ENCODE measurements at places on chromosomes 5 and 9.

DNA sequence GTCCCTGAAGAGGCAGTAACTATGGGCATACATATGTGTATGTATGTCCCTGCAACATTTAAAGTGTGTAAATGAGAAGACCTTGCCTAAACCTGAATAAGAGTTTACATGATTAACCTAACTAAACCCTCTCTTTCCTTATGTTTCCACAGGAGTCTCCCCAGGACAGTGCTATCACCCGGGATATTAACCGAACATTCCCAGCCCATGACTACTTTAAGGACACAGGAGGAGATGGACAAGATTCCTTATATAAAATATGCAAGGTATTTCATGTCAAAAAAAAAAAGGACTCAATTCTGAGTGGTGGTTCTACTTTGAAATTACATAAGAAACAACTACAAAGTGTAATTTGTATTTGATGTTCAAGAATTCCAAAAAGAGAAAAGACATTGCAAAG, 31.7 kb downstream of the GPR21 start:
- no peak for DNase-seq

GRCh38 chr9:100375658-100376057, 22.9 kb upstream of the TEX10 start:
- DNase-seq = no peak

- DNase-seq = no peak
These were observed 5.8 kb upstream of the CRHBP start for GRCh38 chr5:76947082-76947503.

DNA sequence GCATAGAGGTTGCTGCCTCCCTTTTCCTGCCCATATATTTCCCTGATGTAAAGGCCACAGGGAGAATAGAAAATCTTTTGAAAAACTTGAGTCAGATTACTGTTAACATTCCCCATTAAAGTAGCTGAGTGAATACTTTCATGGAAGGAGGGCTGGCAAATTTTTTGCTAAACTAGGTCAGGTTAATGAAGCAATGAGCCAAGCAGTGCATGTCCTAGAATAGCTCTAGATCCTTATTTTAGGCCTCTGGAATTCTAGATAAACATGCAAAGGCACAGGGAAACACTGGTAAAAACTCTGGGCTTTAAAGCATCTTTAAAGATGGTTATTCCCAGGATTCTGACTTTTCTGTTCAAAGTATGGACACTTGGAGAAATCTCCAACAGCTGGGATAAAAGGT, 27.9 kb downstream of the TTC1 start:
- no peak for DNase-seq

DNA sequence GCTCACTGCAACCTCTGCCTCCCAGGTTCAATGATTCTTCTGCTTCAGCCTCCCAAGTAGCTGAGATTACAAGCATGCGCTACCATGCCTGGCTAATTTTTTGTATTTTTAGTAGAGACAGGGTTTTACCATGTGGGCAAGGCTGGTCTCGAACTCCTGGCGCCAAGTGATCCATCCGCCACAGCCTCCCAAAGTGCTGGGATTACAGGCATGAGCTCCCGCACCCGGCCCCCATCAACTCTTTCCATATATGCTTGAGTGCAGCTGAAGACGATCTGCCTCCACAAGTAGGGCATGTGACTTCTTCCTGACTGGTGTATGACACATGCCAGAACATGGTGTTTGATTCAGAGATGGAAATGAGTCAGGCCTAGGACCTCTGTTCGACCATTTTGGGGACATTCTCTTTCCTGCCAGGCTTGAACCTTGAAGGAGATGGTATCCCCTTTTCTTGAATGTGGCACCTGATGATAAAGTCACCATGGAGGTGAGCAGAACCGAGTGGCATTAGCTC, 7.5 kb upstream of the CNOT6 start:
- DNase-seq = no peak

DNA sequence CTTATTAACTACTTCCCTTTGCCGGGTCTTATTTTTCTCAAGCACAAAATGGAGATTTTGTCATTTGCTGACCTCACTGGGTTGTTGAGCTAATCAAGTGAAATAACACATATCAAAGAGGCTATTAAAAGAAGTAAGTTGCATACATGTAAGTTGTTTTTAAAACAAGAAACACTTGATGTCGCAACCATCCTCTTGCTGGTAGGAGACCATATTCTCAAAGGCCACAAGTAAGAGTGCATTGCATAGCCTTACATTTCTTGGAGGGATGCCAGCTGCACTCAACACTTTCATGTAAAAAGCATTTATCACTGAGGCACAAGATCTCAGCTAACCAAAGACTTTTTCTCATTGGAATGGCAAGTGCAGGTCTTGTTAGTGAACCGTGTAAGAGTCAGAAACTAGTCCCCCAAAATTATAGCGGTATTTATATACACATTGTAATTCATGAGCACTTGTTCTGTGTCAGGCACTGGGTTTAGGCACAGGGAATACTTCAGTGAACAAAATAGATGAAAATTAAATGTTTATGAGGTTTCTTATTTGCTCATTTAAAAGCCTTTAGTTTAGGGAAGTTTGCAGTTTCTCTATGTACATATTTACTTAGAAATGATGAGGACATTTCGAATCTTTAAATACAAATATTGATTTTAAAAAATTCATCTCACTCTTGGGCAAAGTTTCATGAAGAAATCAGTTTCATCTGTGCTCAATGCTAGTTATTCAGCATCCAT, 72.0 kb downstream of the ZFAND5 start:
- DNase-seq = peak; percentile 18
